Vagina (tissue), 2 donors: ENCODE measurements at places on chromosomes 1 and 21.

- DNase-seq = no peak
These were observed 101.7 kb upstream of the FGGY start for GRCh38 chr1:59195151-59195550.

DNA sequence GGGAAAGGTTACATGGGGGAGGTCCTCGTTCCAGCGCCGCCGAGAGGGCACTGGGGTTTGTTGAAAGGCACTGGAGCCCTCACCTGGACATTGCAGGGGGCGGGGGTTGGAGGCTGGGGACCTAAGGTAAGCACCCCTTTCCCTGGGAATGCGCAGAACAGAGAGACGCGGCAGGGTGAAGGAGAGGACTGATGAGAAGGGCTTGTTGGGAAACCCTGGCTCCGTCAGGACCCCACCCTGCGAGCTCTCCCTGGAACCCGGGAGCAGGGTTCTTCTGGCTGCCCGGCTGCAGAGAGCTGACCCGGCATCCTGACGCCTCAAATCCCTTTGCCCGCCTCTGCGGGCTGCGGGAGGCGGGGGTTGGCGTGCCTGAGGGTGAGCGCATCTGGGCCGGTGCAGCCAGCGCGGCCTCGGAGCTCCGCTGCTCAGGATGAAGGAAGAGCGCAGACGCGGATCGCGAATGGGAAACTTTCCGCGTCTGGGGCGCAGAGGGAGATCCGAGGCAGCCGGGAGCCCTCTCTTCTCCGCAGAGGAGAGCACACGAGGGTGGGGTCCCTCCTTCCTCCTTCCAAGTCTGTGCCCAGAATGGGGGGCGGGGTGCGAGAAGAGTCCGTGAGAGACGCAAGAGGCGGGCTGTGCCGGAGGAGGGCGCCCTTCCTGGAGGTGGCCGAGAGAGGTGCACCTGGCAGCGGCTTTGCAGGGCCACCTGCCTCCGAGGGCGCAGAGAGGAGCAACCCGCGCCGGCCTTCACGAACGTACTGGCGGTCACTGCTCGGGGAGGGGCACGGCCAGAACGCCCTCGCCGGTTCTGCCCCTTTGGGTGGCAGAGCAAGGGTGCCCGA, 2.4 kb downstream of the IGSF21 start:
- no peak for DNase-seq

DNA sequence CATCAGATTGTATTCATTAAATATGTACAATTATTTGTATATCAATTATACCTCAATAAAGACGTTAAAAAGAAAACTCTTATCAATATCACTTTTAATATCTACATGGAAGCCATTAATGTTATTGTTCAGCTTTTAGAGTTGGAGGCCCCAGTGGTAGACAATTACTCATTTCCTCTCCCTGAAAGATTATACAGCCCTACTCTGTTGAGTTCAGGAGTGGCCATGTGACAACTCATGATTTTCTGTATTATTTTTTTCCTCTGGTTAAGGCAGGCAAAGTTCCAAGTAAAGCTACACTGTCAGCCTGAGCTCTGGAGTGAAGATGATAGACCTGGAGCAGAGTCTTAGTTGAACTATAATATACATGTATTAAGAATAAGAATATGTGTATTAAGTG, 247.9 kb upstream of the B3GALT2 start:
- DNase-seq = no peak

DNA sequence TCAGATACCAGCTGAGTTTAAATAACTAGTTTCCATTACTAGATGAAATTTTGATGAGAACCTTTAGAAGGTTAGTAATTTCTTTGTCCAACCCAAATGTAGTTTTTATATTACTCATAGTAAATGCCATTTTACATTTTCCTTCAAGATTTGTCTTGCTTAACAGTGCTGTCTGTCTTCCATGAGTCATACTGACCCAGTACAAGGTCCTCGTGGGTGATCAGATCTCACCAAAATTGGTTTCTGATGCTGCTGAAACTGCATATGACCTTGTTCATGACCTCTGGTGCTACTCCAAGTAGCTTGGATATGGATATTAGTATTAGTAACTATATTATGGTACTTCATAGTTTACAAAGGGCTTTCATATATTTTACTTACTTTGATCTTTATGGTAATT, 207.1 kb downstream of the RYR2 start:
- no peak for DNase-seq

GRCh38 chr1:241269116-241269515, 87.9 kb downstream of the RGS7 start:
- DNase-seq = no peak

GRCh38 chr1:5720484-5720883, 271.7 kb downstream of the NPHP4 start:
- no peak for DNase-seq

GRCh38 chr1:228180959-228181644, 15.5 kb downstream of the IBA57 start:
- no peak for DNase-seq

- no peak for DNase-seq
These were observed 48.1 kb downstream of the MORN1 start for GRCh38 chr1:2343023-2343935.

DNA sequence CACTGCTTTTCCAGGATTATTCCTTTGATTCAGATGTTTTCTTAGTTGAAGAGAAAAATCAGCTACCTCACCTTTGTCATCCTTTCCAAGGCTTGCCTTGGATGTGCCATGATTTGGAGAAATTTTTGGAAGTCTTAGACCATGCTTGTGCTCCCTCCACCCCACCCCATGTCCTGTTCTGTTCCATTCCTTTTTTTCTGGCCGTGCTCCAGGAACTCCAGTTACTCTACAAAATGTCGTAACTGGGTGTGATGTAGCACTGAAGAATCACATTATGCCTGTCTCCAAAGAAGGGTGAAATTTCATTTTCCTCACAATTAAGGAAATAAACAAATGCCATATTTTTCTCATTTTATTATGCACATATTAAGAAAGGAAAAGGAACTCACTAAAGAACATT, 217.8 kb upstream of the ZRANB2 start:
- no peak for DNase-seq

DNA sequence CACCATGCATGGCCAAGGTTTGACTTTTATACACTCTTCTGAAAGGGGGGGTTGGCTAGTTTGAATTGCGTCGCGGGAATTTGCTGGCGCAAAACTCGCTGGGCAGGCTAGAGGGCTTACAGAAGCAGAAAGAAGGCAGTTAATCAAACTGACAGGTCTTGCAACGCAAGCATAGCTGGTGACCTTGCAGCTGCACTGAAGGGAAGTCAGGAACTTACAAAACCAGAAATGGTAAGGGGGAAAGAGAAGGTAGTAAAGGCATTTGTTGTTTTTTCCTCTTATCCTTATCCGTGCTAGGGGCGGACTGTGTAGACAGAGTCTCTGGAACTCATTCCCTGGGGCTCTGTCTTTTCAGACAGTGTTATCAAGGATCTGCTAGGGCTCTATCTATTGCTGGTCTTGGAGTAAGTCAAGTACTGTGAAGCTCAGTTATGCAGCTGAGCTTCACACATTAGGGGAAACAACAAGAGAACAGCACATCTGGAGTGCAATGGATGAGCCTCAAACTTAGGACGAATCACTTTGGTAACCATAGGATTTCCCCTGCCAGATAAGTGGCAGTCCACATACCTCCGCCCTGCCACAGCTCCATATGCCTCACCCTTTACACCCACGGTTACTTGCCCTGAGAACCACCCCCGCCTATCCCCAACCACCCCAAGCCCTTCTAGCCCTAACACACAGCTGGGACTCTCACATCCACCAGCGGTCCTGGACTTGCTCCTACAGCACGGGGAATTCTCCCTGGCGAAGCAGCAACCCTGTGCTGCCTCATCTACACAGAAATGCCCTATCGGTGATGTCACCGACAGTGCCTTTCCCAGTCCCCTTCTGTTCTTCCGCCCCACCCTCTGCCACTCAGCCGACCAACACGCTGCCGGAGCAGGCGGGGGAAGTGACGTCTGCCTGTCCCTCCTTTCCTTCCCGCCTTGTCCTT, 251.4 kb downstream of the FAM72C start:
- no peak for DNase-seq

DNA sequence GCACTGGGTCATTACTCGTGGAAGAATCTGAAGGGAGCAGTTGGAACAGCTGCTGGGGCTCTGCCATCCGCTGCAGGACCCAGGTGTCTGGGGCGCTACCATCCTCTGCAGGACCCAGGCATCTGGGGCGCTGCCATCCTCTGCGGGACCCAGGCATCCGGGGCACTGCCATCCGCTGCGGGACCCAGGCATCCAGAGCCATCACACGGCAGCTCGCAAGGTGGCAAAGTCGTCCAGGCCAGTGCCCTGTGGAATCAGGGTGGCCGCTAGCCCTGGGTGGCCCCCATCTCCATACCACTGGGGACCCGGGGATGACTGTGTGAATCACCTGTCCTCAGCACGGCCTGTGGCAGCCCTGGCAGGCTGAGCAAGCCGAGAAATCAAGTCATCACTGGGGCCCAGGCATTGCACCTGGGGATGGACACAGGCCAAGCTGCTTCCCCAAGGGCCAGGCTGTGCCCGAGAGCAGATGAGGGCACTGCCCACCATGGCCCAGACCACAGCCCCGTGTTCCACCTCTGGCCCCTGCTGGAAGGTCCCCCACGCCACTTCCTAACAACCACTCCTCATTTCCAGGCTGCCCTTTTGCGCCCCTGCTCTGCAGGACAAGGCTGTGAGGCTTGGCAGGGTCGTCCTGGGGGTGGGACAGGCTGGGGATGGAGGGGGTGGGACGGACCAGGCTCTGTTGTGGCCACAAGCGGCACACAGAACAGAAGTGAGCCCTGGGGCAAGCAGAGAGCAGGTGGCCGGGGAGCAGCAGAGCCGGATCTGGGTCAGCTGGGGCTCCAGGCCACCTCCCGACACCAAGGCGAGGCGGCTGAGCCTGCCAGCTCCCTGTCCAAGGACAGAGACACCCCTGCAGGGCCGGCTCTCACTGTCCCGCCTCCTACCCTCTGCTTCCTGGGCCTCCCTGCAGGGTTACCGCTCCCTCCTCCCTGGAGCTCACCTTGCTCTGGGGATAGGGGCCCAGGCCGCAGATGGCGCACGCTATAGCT, 12.7 kb downstream of the GABRD start:
- no peak for DNase-seq

DNA sequence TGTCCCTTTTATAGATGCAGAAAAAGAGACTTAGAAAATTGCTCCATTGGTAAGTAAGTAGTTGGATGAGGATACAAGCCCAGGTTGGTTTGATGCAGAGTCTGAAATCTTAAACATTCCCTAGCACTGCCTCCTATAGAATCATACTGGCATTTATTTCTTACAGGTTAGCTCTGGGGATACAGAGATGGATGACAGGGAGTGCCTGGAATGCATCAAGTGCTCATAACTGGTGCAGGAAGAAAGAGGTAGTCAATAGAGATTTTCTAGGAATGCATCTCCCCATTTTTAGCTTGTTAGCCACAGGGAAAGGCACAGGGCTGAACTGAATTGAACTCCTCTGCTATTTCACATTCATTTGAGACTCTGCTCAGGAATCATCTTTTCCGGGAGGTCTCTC, 269.0 kb upstream of the USP24 start:
- no peak for DNase-seq

DNA sequence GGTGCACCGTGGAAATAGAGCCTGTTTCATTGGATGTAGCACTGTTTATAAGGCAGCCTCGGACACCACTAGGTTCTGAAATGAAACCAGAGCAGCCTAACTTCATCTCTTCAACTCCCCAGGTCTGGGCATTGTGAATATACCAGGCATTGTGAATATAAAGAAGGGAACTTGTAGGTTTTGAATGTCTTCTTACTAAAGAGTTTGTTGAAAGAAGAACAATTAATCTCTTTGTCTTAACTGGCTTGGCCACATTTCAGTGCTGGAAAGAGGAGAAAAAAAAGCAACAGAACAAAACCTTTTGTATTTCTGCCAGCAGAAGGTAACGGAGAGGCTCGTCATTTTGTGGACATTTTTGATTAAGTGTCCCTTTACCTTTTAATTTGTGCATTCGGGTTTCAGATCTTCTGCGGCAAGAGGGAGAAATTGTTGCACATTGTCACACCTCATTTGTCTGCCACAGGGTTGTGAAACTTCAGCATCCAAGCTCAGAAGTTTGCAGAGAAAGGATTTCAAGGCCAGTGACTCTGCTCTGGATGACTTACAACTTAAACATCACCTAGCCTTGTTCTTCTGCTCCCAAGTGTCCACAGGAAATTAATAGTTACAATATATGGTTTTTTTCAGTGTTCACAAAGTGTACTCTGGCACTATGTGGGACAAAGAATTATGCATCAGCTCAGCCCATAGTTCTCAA, 158.3 kb downstream of the KAZN start:
- DNase-seq = no peak

DNA sequence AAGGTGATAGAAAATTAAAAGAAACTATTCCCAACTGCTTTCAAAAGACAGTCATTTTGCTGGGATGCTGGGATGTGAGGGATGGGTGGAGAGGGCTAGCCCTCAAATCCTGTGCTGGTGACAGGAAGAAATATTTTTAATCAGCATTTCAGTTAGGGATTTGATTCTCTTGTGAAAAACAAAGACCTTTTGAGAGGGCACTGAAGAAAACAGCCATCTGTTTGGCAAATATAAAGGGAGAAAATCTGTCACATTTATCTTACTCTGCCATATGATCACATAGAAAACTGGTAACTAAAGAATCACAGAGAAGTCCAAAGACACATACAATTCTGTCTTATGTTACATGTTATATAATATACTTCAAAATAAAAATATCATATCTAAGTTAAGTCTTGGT, 12.3 kb downstream of the STXBP3 start:
- no peak for DNase-seq

DNA sequence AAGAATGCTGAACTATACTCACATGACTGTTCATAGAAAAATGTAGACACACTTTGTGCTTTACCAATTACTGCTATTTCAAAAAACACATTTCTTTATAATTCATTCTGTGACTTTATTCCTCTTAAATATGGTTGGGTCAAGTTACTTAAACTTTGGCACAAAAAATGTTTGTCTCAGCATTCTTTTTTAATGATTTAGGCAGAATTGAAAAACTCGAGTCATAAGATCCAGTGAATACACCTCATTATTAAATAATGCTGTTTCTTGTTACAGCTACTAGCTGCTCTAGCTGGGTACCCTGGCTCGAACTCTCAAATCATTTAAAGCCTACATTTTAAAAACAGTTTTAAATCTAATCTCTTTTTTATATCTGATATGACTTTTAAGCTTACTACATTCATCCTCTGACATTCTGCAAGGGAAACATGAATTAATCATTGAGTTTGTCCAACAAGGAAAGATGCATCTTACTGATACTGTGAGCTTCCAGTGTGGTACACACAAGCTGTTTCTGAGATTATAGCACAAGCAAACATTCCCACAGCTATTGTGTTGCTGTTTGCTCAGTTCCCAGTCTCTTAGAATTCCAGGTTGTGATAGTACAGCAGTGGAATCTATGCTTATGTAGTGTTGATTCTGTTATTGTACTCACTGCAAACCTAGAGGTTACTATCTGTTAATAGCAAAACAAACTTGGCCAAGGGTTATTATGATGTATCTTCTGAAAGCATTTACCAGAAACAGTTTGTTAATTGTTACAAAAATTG, 746.5 kb downstream of the USP25 start:
- no peak for DNase-seq

GRCh38 chr1:117618450-117619122, 12.7 kb downstream of the TENT5C start:
- no peak for DNase-seq
